ENCODE measurements at places on chromosomes 16 and 17.
A peak's percentile ranks its signal among the peaks of the same experiment; 100 is the strongest.

DNA sequence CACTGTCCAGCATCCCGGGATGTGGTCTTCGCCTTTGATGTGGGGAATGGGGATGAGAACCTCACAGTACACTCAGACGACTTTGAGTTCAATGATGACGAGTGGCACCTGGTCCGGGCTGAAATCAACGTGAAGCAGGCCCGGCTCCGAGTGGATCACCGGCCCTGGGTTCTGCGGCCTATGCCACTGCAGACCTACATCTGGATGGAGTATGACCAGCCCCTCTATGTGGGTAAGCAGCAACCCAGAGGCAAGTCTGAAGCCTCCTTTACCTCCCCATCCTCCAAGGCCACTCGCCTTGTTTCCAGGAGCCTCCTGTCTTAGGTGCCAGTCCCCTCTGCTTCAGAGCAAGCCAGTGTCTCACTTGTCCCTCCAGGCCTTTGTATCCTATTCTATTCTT lies 10.2 kb downstream of the CNTNAP1 start:
- DNase-seq: peak; percentile 5

DNA sequence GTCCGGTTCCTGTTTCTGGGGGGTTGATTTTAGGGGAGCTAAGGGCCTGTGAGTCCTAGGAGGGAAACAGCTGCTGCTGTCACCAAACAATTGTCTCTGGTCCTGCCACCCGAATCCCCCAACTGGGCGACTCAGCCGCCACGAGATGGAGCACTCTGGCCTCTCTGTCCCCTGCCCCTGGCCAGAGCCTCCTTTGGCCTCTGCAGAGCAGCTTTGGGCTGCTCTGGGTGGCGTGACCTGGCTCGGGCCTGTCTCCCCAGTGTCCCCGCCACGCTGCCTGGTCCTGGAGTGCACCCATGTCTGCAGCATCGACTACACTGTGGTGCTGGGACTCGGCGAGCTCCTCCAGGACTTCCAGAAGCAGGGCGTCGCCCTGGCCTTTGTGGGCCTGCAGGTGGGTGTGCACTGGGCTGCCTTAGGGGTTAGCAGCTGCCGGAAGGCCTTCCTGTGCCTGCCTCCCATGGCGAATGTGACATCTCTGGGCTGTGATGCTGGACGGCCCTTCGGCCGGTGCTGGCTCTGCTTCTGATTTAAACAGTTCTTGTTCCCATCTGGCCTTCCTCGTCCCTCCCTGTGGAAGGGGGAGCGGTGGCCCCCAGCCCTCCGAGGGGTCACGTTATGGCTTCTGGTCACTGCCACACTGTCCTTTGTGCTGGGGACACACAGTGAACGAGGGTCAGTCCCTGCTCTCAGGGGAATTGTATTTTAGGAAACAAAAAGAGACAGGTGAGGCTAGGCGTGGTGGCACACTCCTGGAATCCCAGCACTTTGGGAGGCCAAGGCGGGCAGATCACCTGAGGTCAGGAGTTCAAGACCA lies 11.6 kb upstream of the RNF213 start:
- DNase-seq: no peak

DNA sequence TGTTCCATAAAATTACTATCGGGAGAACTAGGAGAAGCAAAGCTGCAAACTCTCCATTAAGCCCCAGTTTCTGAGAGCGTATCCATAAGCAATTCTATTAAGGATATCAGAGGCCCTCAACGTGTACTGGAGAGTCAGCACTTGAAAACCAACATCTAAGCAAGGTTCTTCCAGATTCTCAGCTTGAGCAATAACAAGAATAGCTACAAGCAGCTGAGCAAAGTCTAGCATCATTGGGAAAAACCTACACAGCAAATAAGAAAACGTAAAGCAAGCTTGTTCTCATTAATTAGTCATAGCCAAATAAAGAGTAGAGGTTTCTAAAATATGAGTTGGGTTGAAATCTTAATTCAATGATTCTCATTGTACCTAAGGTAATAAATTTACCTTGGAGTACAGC lies 26.9 kb upstream of the COX10 start:
- no peak for DNase-seq

DNA sequence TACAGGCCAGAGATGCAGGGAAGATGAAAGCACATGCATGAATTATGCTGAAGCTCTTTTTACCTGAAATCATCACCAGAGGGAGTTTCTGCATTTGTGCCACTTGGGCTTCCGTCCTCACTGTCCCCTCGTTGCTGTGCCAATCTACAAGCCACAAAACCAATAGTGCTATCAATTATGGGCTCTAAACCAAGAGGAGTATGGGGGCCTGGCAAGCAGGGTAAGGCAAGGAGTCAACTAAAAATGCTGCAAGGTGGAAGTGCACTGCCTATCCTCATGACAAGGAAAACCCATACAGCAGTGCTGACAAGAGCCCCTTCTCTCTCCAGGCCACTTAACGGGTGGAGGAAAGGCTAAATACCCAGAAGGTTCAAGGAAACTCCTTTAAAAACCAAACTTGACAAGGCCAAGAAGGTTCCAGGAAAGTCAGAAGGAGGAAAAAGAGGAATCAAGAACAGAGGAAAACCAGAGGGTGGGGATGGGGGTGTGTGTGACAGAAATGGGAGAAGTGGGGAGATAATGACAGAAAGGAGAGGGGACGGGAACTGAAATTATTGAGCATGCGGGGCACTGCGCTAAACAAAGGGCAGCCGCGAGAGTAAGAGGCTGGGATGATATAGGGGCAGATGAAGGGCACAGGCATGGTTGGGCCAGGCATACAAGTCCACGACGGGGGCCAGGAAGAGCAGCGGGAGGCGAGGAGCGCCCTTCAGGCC lies 674 bp downstream of the C17orf75 start:
- no peak for DNase-seq

- no peak for DNase-seq
Measured at GRCh38 chr17:18041776-18042175, 2.6 kb downstream of the GID4 start.

DNA sequence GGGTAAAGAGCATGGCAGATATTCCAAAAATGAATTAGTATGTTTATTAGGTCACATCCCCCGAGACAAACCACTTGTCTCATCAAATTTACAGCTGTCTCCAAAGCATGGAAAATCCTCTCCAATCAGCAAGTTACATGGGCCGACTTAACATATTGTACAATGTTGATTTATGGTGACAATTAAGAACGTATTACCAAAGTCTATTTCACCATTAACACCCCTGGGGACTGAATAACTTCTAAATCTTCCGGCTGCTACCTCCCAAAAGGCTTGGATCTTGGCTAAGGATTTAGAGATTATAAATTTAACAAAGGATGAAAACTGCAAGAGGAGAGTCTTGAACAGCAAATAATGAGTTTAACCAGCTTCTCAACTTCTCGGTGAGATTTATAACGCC lies 311.9 kb downstream of the NPIPA8 start:
- no peak for DNase-seq

DNA sequence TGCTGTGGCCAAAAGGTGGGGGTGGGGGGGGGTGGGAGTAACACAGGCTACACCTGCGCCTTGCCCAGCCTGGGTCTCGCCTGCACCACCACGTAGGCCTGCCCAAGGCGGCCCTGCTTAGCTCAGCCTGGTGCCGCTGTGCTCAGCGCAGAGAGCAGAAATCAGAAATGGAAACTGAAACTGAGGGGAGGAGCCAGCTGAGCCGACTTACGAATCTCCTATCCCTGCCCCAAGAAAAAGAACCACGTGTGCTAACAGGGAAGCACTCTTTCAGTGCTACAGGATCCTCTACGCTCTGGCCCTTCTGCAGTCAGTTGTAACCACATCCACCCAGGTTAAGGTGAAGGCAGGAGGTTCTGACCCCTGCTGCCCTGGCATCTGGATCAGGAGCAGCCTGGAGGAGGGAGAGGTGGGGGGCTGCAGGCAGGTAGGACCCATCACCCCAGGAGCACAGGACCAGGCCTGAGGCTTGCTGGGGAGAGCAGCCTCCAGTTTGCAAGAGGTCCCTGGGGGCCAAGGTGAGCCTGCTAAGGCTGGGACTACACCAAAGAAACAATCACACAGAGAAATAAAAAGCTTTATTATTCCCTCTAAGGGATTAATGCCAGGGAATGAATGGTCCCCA lies at the start of gene DHX58:
DHX58 (minus strand) TSS at position 163 of the 625 bp plus-strand sequence. CDS start 822 bp downstream, outside the sequence.
- DNase-seq: peak; percentile 92

GRCh38 chr16:49921791-49922456 lies 66.0 kb upstream of the ZNF423 start:
- DNase-seq: peak; percentile 59

GRCh38 chr17:27315796-27316465 lies 22.0 kb downstream of the WSB1 start:
- no peak for DNase-seq

- DNase-seq: no peak
Measured at GRCh38 chr16:12735805-12736204, 67.9 kb downstream of the CPPED1 start.

DNA sequence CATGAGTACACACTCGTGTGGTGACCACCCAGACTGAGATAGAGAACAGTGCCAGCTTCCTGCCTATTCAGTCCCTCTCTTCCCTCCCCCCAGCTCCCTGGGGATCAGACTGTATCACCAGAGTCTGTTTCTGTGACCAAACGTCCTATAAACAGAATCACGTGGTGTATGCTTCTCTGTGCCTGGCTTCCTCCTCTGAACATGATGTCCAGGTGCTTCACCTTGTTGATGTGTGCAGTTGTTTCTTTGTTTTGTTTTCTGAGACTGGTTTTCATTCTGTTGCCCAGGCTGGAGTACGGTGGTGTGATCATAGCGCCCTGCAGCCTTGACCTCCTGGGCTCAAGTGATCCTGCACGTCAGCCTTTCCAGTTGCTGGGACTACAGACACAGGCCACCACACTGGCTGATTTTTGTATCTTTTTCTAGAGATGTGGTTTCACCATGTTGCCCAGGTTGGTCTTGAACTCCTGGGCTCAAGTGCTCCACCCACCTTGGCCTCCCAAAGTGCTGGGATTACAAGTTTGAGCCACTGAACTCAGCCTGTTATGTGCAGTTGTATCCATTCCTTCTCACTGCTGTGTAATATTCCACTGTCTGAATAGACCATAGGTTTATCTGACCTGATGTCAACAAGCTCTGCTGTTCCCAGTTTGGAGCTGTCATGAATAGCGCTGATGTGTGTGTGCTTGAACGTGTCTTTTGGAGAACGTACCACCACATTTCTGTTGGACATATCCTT lies 28.9 kb upstream of the PRM1 start:
- no peak for DNase-seq

DNA sequence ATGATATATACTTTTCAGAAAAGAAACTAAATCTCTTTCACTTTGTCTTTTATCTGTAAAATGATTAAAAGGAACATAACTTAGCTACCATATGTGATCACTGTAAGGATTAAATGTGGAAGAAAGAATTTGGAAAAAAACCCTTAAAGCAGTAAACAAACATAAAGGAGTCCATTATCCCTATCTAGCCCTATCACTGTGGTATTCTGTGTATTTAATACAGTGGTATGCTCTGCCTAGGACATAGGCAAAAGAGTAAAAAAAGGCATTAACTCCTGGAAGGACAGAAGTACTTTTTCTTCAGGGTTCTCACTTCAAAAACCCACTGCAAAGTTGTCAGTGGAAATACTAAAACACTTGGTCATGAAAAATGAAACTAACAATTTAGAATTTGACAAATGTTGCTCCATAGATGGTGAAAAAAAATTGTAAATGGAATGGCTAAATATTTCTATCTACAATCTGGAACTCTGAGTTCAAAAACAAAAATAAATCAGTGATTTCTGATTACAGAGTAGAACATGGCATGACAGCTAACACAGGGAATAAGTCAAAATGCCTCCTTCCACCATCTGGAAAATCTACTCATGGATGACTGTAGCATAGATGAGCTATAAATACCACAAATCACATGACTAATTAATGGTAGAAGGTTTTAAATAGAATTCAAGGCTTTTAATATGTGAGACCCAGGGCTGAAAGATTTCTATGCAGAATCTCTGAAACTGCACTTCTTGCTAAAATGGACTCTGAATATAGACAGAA lies 140.1 kb downstream of the ITFG1 start:
- DNase-seq: no peak

GRCh38 chr17:56548661-56549060 lies 44.8 kb upstream of the NOG start:
- DNase-seq: no peak

- no peak for DNase-seq
Measured at GRCh38 chr17:76585649-76586593, at the start of gene ST6GALNAC2. TSS of gene ST6GALNAC2 (minus strand) at chr17:76585860. CDS start at chr17:76585808, 52 bp downstream.

GRCh38 chr17:4950746-4951204 lies at the start of gene ENO3:
TSS of gene ENO3 (plus strand) at chr17:4951119. CDS start at chr17:4951830, 711 bp downstream.
- no peak for DNase-seq

- DNase-seq: no peak
Measured at GRCh38 chr17:60563743-60564142, 36.2 kb upstream of the PPM1D start.

DNA sequence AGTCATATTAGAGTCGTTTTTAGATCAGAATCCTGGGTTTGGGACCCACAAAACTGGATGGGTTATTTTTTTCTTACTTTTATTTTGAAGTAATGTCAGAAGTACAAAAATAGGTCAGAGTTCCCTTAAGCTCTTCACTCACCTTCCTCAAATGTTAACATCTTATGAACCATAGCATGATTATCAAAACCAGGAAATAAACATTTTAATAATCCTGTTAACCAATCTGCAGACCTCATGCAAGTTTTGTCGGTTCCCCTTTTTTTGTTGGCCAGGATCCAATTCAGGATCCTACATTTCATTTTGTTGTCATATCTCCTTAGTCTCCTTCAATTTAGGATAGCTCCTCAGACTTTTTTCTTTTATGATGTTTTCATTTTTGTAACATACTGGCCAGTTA lies 162.0 kb downstream of the CHD9 start:
- DNase-seq: no peak

DNA sequence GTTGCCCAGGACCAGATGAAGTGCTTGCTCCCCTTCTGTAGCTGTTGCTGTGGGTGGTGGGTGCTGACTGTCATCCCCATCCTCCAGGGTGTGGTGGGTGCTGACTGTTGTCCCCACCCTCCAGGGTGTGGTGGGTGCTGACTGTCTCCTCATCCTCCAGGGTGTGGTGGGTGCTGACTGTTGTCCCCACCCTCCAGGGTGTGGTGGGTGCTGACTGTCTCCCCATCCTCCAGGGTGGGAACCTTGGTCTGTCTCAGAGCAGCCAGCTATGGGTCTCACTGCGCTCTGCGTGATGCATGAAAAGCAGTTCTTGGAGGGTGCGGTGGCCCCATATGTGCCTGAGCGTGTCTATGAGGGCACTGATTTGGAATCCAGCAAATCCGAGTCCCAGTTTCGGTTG lies 163.8 kb downstream of the RPTOR start:
- no peak for DNase-seq

DNA sequence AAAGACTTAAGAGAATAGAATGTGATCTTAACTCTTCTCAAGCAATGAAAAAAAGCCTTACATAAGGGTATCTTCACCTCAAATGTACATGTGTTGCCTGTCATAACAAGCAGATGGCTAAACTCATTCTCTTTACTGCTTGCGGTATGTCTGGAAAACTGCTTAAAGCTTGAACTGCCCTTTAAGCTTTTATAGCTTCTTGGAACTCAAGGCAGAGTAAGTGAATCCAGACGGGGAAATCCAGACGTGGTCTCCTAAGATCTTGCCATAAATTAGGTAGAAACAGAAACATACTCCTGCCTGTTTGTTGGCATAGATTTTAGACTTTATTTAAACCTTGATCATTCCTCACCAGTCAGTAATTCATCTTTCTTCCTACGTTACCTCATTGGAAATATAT lies 19.6 kb downstream of the CLUAP1 start:
- DNase-seq: no peak
